ENCODE measurements at places on chromosomes 13 and 19.

- no peak for DNase-seq
Observed at GRCh38 chr19:34306213-34306661, 51.9 kb downstream of the GARRE1 start.

- no peak for DNase-seq
Observed at GRCh38 chr19:11754663-11755062, 12.1 kb upstream of the ZNF441 start.

GRCh38 chr19:58586133-58586765, 13.1 kb upstream of the MZF1 start:
- DNase-seq: no peak

DNA sequence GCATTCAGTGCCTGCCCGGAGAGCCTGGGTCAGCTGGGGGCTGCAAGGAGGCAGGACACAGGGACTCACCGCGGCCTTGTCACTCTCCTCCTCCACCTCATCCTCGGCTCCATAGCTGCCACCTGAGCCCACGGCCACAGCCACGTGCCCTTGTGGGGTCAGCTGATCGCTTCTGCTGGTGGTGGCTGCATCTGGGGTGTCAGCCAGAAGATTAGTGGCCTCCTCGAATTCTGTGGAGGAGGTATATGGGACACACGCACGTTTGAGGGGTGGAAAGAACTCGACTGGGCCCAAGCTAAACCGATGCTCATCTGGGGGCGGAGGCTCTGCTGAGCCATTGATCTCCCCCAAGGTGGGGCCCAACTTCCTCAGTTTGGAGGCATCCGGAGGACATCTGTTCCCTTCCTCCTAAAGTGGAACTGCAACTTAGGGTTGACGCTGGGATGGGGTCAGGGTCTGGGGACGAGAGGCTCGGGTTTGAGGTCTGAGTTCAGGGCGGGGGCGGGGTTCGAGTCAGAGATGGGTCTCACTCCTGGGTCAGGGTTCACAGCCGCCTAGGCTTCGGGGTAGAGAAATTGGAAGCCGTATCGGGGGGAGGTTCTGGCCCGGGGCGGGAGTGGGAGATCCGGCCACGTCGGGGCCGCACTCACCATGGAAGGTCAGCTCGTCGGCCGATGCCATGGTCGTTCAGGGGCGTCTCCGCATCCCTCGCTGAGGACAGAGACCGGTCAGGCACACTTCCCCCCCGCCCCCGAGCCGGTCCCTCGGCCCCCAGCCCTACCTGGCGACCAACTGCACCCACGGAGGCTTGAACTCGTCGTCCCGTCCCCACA, 493 bp downstream of the YIPF2 start:
- no peak for DNase-seq

- DNase-seq: no peak
Observed at GRCh38 chr13:27660511-27660910, 38.8 kb downstream of the POLR1D start.

DNA sequence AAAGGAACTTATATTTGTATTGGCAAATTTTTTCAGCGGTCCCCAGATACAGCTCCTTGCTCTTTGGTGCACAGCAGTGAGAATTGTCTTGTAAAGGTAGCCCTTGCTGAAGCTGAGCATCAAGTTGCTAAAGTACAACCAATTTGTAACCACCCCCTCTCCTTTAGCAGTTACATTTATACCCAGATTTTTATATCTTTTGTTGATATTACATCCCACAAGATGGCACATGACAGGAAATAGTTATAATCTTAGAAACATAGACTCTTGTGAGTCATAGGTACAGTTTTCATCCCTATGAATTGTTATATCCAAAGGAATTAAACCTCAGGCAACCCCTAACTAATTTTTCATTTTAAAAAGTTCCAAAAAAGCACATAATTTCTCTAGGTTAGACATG, 523.0 kb upstream of the SLITRK1 start:
- DNase-seq: no peak

- no peak for DNase-seq
Observed at GRCh38 chr13:64130171-64130570, 2714.5 kb upstream of the PCDH20 start.

GRCh38 chr13:113166681-113167080, 8.2 kb downstream of the PROZ start:
- DNase-seq: no peak

DNA sequence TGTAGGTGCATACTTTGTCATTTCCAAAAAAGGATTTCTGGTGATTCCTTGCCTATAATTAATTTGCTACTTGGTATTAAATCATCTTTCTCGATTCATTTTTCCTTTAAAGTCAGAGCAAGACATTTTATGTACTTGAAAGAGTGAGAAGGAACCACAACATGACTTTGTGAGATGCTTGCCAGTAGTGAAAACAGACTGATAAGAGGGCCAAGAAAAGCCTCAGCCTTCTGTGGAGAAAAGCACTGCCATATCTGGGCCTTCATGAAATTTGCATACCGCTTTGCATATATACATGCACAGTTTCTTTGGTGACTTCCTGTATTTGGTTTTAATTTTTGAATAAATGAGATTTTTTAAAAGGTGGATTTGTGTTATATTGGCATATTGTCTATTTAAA, 128.4 kb downstream of the CDK8 start:
- no peak for DNase-seq

- DNase-seq: no peak
Observed at GRCh38 chr19:57512845-57513244, 13.1 kb downstream of the ZNF773 start.

DNA sequence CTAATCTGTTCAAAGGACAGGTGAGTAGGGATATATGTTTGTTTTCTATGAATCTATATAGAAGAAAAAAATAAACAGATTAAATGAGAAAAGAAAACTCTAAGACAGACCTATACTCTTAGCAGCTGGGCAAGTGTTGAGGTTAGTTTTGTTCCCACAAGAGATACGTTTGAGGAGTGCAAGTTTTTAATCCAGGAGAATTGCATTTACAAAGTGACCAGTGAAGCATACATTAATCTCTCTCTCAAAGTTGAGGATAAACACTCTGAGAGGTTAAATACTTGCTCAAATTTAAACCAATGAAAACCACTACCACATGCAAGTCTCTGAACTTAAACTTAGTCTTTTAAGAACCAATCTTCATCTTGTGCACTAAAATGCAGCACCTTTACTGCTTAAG, 930.5 kb upstream of the MIR17HG start:
- no peak for DNase-seq

DNA sequence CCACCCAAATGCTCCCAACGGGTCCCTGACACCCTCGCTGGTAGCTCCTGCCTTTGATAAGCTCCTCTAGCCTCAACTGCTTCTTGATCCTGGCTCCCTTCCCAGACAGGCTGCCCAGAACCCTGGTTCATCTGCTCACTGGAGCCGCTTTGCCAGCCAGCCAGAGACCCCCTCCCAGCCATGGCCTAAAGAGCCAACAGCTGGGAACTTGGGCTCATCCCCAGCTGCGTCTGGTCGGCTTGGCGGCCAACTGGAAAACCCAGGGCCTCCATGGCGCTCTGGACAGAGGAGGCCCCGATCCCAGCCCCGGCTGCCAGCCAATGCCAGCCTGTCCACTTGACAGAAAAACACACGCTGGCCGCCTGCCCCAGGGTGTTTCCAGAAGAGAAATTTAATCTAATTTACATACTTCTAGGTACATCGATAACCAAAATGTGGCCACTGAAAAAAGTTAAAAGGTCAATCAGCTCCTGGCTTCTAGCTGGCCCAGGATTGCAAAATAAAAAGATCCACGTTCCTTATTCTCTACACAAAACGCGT, 3.0 kb upstream of the AKAP8L start:
- DNase-seq: peak; percentile 79
